IPS DF 6.9 (cell line): ENCODE measurements at places on chromosomes 16 and 17.
A peak's percentile ranks its signal among the peaks of the same experiment; 100 is the strongest.

- peak; percentile 47 for DNase-seq
Measured at GRCh38 chr16:48687421-48688038, 77.5 kb upstream of the N4BP1 start.

GRCh38 chr17:49577963-49578362, 2.3 kb downstream of the NXPH3 start:
- no peak for DNase-seq

DNA sequence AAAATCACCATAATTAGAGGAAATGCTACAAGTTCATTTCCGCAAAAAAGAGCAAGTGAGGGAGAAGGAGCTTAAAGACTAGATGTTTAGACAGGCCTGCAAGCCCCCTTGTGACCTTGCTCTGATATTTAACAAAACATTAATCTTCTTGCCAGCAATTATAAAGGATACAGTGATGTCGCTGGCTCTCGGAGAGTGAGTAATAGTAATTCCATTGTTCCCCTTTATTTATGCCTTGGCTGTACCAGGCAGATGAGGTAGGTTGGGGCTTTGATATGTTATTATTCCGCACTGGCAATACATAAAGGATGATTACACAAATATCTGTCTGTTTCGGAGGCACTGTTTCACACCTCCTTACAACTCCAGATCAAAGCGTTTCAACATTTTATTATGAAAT, 204.8 kb upstream of the SALL1 start:
- no peak for DNase-seq

DNA sequence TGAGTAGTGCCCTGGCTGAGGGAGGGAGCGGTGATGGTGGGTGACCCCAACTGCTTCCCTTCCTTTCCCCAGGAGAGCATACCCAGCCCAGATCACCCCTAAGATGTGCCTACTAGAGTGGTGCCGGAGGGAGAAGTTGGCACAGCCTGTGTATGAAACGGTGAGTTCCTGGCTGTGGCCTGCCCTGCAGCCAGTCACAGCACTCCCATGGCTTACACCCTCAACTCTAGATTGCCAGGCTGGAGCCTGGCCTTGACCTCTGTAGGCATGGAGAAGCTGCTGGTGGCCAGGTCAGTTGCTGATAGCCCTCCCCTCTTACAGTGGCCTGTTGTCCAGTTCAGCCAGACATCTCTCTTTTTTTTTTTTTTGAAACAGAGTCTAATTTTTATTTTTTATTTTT, 8.6 kb upstream of the NFATC3 start:
- DNase-seq, result no peak

- no peak for DNase-seq
Measured at GRCh38 chr16:50038286-50038685, 13.3 kb downstream of the CNEP1R1 start.

- DNase-seq, result no peak
Measured at GRCh38 chr17:75902406-75902805, 2.3 kb downstream of the MRPL38 start.

GRCh38 chr16:60217787-60218186, 1483.7 kb upstream of the GOT2 start:
- no peak for DNase-seq

DNA sequence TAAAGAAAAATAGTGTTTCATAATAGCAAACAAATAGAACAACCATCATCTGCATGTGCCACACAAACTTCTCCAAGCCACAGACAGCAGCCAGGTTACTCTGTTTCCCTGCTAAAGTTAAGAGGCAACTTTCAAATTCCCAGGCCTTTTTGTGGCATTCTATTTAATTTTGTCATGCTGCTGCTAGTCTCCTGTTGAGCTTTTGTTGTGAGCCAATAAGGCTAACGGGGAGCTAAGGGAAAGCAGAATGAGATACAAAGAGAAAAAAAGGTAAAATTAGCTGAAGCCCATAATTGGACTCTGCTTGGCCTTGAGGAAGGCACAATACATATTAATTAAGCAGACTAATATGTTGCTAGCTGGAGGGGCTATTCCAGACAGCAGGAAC, 74.7 kb upstream of the GNAO1 start:
- DNase-seq, result no peak

DNA sequence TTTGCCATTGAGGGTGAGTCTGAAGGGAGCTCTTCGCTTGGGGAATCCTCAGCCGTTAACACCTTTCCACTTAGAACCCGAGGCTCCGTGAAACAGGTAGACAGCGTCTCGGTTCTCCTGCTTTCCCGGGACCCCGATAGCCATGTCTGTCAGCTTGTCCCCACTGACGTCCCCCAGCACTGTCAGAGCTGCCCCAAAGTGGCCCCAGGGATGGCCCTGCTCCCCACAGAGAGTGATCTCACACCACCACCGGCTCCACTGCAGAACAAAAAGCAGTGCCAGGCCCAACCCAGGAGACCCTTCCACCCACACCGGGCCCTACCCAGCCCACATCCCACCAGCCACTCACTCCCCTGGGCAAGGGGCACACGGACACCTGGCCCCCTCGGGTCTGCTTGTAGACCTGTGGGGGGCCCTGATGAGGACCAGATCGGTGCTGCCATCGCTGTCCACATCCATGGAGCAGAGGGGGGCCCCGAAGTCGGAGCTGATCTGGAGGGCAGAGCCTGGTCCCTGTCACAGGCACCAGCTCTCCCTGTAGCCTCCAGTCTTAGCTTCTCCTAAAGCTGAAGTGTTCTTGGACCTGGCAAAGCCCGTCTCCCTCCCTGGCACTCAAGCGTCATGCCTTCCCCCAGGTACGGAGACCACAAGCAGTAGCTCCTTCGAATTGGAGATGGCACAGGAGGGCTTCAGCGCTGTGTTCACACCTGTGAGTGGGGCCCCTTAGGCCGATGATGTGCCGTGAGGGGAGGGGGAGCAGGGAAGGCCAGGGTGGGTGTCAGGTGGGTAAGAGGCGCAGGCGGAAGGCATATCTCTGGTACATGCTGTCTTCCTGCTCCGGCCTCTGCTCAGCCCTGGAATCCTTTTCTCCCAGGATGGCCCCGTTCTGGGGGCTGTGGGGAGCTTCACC, 6.5 kb downstream of the ITGAX start:
- DNase-seq, result no peak

DNA sequence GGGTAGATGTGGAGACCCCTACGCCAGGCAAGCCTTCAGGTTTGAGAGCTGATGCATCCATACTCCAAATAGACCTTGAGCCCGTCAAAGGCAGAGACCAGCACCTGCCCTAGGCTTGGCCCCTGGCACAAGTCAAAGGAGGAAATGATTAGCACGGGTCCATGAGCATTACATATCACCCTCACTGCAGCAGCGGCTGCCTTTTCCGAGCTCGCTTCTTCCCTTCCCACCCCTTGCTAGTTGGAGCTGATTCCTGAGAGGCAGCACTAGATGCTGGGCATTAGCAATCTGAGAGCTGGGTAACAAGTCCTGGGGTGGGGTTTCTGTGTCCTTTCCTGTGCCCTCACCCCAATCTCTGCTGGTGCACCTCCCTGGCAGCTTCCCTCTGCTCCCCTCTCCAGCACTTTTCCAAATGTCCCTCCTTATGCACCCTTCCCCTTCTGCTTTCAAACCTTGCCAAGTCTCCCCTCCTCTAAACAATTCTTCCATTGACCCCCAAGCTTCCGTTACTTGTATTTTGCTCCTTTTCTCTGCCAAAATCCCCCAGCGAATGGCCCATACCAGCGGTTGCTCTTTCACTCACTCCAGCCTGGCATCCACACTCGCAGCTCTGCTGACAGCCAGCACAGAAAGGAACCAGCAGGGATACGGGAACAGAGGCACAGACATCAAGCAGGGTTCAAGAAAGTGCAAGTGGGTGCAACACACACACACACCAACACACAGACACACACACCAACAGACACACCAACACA, 3.0 kb downstream of the CDRT4 start:
- no peak for DNase-seq

- DNase-seq, result no peak
Measured at GRCh38 chr16:20971401-20971800, 70.8 kb downstream of the LYRM1 start.

GRCh38 chr17:1462164-1463112, 6.4 kb upstream of the CRK start:
- no peak for DNase-seq

DNA sequence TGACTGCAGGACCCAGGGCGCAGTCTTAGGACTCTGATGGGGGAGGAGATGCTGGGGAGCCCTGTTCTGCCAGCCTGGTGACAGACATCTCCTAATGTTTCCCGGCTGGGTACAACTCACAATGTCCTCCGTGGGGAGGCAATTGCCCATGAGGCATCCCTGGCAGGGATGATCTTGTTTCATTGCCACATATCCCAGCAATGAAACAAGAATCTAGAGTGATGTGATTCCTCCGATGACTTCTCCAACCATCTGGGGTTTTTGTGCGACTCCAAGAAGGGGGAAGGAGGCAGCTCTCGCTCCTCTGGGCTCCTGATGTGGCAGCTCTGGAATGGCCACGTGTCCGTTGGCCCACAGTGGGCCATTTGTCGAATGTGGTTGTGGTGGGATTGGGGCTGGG, 255.8 kb downstream of the SEC14L1 start:
- DNase-seq, result no peak

- DNase-seq, result no peak
Measured at GRCh38 chr16:26791169-26791568, 275.6 kb upstream of the C16orf82 start.

DNA sequence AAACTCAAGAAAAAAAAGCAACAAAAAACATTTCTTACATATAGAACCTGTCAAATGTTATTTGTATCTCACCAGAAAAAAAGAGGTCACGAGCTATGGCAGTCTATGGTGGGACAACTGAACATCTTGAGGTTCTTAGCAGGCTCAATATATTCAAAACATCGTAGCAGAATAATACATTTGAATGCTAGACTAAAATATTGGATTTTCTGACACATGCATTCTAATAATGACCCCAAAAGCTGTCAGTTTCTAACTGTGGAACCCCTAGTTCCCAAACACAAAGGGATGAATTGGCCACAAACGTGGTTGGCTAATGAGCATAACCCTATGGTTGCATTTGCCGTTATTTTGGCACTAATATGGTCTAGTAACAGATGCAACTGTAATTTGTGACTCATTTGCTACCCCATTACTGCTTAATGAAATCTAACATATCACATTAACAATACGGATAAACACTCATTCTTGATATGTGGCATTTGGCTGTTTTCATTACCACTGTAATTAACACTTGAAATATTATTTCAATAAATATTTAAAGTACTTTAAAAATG, 81.2 kb downstream of the TOX3 start:
- DNase-seq, result no peak

DNA sequence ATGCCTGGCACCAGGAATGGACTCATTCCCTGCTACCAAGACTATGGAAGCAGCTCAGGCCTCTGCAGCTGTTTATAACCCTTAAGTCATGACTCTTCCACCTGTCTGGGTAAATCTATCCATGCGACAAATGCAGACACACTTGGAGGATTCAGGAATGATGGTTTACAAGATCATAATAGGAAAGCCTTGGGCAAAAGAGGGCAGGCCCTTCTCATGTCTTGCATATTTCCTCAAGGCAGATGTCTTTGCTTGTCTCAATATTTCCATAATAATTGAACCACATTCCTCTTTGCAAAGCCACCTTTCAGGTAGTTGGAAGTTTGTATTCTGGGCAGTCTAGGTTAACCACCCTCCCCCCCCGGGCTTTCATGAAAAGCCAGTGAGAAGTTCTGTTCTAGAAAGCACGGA, 884 bp upstream of the JPT1 start:
- DNase-seq, result no peak

- DNase-seq, result no peak
Measured at GRCh38 chr17:70073310-70073709, 1.7 kb upstream of the KCNJ16 start.

DNA sequence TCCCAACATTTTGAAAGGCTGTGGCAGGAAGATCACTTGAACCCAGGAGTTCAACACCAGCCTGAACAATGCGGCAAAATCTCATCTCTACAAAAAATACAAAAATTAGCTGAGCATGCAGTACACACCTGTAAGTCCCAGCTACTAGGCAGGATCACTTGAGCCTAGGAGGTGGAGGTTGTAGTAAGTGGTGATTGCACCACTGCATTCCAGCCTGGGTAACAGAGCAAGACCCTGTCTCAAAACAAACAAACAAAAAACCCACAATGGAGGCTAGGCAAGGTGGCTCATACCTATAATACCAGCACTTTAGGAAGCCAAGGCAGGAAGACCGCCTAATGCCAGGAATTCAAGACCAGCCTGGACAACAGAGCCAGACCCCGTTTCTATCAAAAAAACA, 12.0 kb downstream of the APPBP2 start:
- no peak for DNase-seq

DNA sequence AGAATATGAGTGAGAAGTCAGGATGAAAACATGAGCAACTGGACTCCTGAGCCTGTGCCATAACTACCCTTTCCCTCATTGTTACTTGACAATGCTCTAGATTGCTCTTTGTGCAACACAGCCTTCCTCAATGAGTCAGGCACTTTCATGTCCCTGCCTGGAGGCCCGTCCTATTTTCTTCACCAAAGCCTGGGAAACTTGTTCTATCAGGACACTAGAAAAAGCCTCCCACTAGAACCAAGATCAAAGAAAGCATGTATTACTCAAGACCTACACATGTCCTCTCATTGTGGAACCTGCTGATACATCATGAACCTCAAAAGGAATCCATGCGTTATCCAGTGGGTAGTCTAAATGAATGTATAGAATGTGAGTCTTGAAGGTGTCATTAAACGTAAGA, 624.5 kb downstream of the TOX3 start:
- DNase-seq, result no peak

DNA sequence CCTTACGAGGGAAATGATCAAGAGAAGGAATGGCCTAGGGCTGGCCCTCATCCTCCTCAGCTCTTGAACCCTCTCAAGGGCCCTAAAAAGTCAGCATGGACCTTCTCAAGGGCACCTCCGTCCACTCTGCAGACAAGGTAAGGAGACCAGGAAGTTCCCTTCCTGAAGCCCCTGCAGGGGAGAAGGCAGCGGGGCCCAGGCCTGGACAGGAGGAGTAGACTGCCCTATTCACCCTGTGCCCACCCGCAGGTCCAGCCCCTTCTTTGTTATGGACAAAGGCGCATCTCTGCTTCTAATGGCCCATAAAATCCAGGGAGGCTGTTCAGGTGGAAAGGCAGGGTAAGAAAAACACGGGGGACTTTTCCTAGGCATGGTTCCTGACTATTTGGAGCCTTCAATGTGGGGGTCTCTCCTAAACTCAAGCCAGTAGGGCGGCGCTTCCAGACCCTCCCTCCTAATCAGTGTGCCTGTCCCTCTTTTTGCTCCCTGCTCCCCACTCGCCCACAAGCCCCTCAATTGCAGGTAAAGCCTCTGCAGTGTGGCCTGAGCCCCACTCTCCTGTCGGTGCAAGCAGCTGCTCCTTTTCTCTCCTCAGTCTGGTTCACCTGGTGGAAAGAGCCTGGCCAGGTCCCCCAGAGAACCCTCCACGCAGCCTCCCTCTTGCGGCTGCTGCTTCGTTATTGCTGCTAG, 28.2 kb downstream of the AXIN2 start:
- DNase-seq, result no peak

GRCh38 chr16:87200637-87201036, 116.6 kb downstream of the C16orf95 start:
- DNase-seq, result no peak

- no peak for DNase-seq
Measured at GRCh38 chr16:84717484-84717883, 17.7 kb downstream of the USP10 start.

DNA sequence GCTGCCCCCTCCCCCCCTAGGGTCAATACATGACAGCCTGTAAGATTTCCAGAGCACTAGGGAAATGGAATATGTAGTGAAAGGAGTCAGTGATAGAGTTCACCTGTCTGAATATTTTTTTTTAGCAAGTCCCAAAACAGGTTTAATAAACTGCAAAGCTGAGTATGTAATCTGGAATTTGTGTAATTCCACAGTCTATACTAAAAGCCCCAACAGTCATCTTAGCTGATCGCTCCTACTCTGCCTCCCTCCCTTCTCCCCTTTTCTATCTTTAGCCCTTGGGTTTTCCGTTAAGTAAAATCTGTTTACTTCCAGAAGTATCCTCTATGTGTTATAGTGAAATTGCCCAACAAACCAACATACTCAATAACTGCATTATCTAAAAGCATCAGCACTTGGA, 3.5 kb downstream of the CDH13 start:
- DNase-seq, result no peak
